ENCODE measurements at places on chromosomes 2 and 18.

DNA sequence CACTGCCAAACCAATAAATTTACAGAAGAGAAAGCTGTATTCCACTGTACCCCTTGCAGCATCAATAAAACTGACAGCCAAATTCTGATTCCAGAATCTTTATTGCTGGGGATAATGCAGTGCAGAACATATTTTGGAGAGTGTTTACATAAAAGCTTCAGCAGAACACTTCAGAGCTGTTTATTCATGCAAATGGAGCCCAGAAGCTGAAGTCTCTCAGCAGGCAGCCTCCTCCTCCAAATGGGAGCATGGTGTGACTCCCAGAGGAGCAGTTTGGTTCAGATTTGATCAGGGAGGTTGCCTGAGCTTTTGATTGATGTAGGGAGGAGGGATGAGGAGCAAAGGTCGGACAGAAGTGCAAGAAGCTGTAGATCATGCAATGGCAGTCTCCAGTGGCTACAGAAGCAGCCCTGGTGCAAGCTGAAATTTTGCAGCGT is 22.4 kb downstream of the LHCGR start:
- DNase-seq = peak; percentile 49

GRCh38 chr2:68214381-68214780 is 38.0 kb downstream of the PPP3R1 start:
- no peak for DNase-seq

DNA sequence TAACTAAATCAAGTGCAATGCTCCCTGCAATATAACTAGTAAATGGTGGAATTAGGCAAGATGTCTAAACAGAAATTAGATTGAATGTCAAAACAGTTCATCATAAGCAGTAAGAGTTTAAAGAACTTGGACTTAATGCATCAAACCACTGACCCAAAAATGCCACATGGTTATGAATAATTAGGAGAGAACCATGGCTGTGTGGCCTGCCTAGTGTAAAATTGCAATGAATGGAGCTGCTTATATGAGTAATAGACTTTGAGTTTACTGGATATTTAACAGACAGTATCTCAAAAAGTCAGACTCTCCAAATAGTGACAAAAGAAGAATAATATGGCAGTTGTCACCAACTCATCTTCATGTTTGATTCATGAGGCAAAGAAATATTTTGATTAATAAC is 101.6 kb upstream of the COL5A2 start:
- DNase-seq = no peak

DNA sequence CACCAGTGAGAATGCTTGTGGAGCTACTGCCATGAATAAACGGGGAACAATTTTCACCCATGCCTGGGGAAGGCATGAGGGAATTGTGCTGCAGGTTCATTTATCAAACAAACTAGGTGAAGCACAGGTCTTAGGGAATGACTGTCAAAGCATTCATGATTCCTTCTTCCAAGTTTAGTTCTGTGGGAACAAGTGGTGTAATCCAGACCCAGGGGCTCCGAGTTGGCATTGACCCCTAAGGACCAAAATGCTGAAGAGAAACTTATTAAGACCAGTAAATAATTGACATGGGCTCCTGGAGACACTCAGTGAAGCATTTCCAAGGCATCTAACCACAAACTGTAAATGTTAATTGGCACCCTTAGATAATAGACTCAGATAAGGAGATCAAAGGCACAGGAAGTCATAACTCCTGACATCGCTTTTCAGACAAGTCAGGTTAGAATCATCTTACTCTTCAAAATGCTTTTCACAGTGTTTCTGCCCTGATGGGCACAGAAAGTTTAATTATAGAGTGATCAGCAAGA is 96.9 kb downstream of the SPP2 start:
- DNase-seq = no peak

DNA sequence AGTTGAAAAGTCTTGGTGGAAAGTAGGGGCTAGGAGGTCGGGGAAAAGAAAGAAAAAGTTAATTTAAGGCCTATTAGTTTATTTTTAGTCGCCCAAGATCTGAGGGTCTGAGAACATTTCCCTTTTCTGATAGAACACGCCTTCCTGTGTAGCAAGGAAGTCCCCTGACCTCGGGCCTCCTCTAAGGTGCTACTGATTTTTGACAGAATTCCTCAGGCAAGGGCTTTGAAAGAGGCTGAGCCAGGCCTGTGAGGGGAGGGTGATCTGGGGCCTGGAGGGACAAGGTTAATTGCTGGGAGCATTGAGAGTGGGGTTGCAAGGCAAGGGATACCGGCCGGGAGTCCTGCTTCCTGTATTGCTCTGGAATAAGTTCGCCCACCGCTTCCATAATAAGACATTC is 131.4 kb upstream of the MYCN start:
- no peak for DNase-seq

GRCh38 chr18:25786758-25787157 is 303.7 kb downstream of the SS18 start:
- DNase-seq = no peak

DNA sequence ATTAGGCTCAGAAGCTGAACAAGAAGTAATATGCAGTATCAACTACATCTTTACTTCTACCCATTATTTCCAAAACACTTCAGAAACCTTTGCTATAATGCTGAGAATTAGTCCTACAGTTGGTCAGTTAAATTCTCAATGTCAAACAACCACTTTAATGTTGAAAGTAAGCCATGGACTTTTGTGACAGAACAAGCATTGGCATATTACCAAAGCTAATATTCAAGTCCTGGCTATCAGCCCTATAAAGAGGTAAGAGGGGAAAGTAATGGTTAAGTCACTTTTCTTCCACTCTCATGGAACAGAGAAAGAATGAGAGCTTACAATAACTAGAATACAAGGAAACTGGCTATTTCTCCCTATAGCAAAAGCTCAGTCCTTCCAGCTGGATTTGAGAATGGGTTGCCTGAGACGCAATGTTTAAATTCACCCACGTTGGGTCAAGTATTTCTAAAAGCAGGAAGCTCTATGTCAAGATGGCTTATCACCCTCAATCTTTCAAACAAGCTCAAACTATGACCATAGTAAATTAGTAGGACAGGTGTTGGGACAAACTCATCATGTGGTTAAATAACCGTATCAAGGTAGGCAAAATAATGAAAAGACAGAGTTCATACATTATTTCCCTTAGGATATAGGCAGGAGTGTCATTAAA is 31.4 kb upstream of the MFSD6 start:
- no peak for DNase-seq

DNA sequence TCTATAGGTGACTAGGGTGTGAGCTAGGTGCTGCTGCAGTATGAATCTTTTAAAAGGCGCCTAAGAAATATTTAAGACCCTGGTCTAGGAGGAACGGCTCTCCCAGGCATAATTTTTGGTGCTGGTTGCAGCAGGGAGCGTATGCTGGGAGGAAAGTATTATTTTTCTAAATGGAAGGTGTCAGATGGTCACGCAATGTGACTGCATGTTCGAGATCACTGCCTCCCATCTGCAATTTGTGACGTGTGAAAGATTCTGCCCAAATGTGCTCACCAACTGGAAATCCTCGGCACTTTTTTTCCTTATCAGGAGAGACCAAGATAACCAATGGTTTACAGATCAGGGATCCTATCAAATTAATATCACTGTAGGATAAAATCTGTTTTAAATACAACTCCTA is 95.6 kb upstream of the KLHL14 start:
- no peak for DNase-seq

DNA sequence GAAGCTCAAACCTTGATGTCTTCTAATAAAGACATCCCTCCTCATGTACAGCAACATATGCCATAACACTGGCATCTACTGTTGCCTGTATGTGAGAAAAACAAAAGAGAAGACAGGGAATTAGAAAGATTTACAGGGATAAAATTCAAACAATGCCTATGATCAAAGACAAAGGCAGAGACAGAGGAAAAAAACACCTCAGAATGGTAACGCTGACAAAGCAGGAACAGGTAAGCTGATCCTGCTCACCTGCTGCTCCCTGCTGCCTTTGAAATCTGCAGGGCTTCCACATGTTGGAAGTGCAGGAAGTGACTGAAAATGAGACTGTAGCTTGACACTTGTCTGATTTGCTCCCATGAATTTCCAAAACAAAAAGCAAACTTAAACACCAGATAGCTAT is 90.2 kb upstream of the DNAJC10 start:
- DNase-seq = no peak

- DNase-seq = no peak
Observed at GRCh38 chr2:6846540-6846939, 19.2 kb downstream of the CMPK2 start.

DNA sequence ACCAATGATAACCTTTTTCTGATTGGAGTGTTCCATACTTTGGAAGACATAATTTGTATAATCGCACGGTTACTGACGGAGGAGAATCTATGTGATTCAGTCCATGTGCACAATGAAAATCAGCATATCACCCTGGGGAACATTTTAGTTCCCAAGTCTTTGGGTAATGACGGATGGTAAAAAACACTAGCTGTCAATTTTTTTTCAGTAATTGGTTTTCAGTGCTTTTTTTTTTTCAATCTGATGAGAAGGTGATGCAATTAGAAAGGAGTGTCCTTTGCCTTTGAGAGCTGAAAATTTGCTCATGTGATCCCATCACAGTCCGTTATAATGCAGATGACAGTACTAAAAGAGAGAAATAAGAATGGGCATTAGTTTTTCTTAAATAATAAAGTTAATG is 51.9 kb upstream of the THOC1 start:
- no peak for DNase-seq

DNA sequence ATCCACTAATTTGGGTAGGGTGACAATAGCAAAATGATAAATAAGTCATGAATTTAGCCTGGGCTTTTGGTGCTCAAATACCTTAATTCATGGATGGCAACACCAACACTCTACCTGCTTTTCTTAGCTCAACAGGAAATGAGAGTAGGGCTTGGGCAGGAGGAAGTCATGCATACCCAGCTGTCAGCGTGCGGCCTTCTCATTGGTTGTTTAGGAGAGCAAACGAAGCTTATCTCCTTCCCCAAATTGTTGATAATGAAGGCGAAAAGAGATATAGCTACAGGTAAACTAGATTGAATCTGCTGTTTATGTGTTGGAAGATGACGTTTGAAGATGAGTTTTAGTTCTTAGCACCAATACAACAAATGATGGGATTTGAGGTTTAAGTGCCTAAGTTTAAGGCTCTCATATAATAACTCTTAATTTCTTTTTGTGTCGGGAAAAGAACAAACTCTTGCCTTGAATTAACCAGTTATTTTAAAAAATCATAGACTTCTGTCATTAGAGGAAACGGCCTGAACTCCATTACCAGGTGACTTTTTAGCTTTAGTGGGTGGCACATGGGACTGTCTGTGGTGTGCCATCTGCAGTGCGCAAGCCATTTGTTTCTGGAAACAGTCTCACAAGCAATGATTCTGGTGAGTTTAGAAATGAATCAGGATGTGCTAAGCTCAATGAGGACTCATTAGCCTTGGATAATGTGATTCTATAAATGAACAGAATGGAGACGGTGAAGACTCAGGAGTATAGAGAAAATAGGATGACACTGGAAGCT is 19.8 kb downstream of the MAP4K4 start:
- no peak for DNase-seq

- no peak for DNase-seq
Observed at GRCh38 chr18:79664525-79665125, 15.0 kb upstream of the CTDP1 start.

GRCh38 chr2:133737242-133737993 is 169.2 kb upstream of the NCKAP5 start:
- no peak for DNase-seq

- DNase-seq = no peak
Observed at GRCh38 chr2:200107514-200108217, 152.3 kb downstream of the MAIP1 start.

GRCh38 chr2:137228566-137228965 is 463.2 kb downstream of the THSD7B start:
- DNase-seq = no peak

- no peak for DNase-seq
Observed at GRCh38 chr2:46816151-46816845, 99.3 kb downstream of the MCFD2 start.

DNA sequence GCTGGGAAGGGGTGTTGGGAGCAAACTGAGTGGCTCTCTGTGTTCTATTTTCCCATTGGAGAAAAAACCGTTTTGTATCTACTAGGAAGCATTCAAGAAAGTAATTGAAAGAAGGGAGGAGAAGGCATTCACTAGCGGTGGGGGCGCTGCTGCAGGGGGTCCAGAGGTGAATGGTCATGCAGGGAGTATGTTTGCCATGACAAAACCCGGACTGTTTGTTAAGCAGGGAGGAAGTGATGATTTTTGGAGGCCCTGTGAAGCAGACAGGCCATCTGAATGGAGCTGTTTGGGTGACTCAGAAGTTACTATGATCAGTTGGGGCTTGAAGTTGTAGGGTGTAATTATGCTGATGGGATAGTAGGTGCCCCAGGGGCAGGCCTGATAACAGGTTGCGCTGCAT is 7.0 kb downstream of the TAF4B start:
- no peak for DNase-seq

DNA sequence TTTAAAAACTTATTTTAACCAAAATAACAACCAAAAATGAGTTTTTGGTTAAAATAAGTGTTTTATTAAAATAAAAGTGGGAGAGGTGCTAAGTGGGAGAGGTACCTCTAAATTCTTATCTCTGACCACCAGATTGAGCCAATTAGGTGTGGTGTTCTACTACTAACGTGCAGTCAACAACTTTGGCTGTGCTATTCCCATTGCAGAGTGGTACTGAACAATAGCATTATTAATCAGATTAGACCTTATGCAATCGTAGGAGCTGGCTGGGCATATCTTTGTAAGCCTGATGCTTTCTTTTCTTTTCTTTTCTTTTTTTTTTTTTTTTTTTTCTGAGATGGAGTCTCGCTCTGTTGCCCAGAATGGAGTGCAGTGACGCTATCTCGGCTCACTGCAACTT is 38.9 kb downstream of the RAB27B start:
- no peak for DNase-seq
